NCI-H446 treated with DMSO at 0.1 percent for 48 hours (cell line): ENCODE measurements at places on chromosomes 2 and 18.

GRCh38 chr2:121627525-121628050, 21.7 kb downstream of the CLASP1 start:
- no peak for DNase-seq

DNA sequence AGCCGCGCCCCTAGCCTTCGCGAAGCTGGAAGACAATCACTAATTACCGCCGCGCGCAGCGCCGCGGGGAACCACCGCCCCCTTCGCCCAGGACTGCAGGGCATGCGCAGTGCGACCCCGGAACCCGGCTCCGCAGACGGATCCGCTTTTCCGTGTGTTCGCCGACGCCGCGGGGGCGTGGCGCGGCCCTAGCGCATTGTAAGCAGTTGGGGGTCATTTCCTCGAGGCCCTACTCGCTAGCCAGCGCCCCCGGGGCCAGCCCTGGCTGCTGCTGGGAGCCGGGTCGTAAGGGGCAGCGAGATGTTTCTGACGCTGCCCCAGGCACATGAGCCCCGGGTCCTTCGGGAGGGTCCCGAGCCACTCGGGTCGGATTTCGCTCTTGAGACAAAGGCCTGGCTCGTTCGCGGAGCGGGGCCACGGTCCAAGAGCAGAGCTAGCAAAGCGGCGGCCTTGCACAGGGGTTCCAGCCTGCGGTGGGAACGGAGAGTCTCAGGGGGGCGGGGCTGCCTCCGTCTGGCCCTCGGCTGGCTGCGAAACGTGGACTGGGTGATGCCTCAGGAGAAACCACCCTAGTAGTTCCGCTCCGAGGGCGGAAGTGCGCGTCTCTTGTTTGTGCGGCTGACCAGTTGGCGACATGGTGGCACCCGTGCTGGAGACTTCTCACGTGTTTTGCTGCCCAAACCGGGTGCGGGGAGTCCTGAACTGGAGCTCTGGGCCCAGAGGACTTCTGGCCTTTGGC, at the start of the genes ELP2 and SLC39A6:
ELP2 (plus strand) TSS at position 600 of the 739 bp plus-strand sequence; CDS start at position 635, 35 bp downstream.
SLC39A6 (minus strand) TSS at position 41 of the 739 bp plus-strand sequence. CDS start 2,333 bp downstream, outside the sequence.
- DNase-seq, result peak; percentile 81

- no peak for DNase-seq
These were observed 13.3 kb downstream of the ST3GAL5 start for GRCh38 chr2:85875350-85876050.

DNA sequence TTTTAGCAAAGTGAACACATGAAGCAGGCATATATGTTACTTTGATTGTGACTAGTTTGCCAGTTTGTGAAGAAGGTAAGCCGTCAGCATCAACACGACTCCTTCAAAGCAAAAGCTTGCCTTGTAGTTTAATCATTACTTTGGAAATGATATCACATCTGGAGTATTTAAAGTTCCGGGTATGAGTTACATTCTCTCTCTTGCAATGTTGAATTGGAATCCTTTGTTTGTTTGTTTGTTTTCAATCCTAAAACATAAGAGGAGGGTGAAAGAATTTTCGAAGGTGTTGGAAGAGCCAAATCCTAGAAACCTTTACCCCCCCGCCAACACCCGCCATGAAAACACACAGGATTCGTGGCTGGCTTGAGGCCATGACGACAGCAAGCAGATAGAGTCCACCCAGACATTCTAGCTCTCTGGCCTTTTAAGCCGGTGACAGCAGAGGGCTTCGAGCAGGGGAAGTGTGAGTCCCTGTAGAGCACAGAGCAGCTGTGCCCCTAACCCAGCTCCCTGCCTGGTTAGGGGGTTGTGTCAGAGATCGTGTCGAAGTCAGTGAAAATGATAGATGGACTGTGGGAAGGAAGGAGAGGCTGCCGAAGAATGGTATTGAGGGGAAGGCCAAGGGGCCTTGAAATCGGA, 103.8 kb upstream of the SMIM21 start:
- DNase-seq, result no peak

- no peak for DNase-seq
These were observed 27.8 kb upstream of the COL6A3 start for GRCh38 chr2:237441605-237442274.

GRCh38 chr2:211479536-211480150, 923.2 kb downstream of the CPS1 start:
- DNase-seq, result peak; percentile 68

- DNase-seq, result no peak
These were observed 43.1 kb downstream of the AQP12A start for GRCh38 chr2:240734756-240735155.

GRCh38 chr2:88450925-88451810, 1.3 kb downstream of the FOXI3 start:
- no peak for DNase-seq

GRCh38 chr2:188623995-188624643, 332.4 kb downstream of the GULP1 start:
- no peak for DNase-seq

GRCh38 chr2:203909261-203909967, 27.1 kb upstream of the ICOS start:
- DNase-seq, result peak; percentile 14

- DNase-seq, result no peak
These were observed 38.2 kb downstream of the CENPO start for GRCh38 chr2:24831221-24832072.

GRCh38 chr2:84458551-84459017, 496 bp downstream of the SUCLG1 start:
- no peak for DNase-seq

GRCh38 chr2:64919261-64919660, 69.9 kb upstream of the SLC1A4 start:
- DNase-seq, result no peak

DNA sequence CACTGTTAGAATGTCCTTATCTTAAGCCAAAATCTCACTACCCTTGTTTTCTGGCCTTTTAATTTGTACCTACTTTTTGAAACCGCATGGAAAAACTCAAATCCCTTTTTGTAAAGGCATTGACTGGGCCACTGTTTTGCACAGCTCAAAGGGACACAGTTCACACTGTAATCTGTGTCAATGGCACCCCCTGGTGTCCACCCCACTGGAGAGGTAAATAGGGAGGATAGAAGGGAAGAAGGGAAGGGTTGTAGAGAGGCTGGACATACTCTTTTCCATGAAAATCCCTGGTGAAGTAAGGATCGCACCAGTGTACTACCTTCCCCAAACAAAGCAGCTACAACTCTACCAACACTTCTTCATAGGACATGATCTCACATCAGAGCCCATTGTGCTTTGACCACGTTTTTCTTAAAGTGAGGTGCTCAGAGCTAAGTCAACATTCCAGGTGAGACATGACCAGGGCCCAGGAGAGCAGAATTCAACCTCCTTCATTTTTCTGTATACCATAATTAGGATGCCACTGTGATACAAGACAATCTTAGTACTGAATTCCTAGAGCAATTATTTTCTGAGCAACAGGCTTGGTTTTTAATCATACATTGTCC, 92.4 kb upstream of the RMDN2 start:
- DNase-seq, result peak; percentile 64

GRCh38 chr2:137772451-137772850, 191.8 kb upstream of the HNMT start:
- DNase-seq, result no peak

DNA sequence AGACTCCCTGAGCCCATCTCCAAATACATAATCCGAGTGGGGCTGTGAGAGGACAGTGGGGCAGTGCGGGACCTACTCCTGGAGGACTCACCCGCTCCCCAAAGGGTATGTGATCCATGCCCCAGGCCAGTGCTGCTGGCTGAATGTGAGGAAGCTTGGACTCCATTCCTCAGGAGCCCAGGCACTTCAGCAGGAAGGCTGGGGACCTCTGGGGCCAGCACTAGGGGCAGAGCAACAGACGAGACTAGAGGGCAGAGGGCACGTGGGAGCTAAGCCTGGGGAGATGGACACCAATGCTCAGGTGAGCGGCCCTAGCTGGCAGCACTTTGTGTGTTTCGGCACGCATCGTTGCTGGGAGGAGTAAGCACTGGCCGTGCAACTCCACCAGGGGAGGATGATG, 84.9 kb downstream of the MALT1 start:
- no peak for DNase-seq

GRCh38 chr2:111982822-111983221, 72.2 kb upstream of the TMEM87B start:
- DNase-seq, result no peak

- DNase-seq, result no peak
These were observed 234.2 kb upstream of the SPOPL start for GRCh38 chr2:138267161-138267901.

DNA sequence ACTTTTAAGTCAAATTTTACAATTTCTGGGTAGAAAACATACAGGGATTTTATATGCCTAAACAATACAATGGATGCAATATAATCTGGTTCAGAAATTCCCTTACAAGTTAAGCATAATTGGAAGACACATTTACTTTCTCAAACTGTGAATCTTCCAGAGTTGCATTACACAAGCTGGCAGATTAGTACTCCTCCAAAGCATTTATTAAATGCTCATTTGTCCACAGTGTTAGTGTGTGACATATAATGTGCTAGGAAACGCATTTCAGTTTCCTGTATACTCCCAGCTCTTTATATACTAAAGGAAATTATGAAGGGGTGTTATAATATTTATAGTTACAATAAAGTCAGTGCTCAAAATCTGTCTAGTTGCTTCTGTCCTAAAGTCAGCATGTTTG, 239.0 kb upstream of the FIGN start:
- no peak for DNase-seq

- no peak for DNase-seq
These were observed 89.6 kb downstream of the ACAA2 start for GRCh38 chr18:49723648-49724180.

- DNase-seq, result peak; percentile 66
These were observed at the start of gene TMSB10 for GRCh38 chr2:84905181-84906107. Gene TMSB10 (plus strand): TSS chr2:84905656.

DNA sequence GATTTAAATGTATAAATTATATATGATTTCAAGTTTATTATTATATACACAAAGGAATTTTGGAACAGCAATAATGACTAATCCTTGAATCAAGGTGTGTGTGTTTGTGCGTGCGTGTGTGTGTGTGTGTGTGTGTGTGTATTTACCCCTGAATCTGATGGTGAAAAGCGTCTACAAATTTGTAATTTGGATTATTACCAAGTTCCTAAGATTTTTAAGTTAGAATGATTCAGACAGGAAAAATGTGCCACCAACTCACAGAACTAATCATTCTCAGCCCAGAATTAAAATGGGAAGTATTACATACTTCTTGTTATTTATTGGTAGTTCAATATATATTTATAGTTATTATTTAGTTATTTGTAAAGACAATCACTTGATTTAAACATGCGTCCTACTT, 12.3 kb downstream of the CALCRL start:
- no peak for DNase-seq

GRCh38 chr2:108215794-108216211, 24.0 kb upstream of the SULT1C3 start:
- peak; percentile 31 for DNase-seq

DNA sequence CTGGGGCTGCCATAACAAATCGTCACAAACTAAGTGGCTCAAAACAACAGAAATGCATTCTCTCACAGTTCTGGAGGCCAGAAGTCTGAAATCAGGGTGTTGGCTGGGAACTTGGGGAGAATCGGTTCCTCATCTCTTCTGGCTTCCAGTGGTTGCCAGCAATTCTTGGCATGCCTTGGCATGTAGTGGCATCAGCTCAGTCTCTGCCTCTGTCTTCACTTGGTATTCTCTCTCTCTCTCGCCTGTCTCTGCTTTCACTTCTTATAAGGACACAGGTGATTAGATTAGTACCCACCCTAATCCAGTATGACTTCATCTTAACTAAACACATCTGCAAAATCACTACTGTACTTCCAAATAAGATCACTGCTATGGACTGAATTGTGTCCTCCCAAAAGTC, 695.4 kb upstream of the ID2 start:
- DNase-seq, result no peak

GRCh38 chr2:100182494-100183361, 40.3 kb upstream of the AFF3 start:
- DNase-seq, result no peak

GRCh38 chr2:70729647-70730046, 38.4 kb downstream of the ADD2 start:
- DNase-seq, result no peak

DNA sequence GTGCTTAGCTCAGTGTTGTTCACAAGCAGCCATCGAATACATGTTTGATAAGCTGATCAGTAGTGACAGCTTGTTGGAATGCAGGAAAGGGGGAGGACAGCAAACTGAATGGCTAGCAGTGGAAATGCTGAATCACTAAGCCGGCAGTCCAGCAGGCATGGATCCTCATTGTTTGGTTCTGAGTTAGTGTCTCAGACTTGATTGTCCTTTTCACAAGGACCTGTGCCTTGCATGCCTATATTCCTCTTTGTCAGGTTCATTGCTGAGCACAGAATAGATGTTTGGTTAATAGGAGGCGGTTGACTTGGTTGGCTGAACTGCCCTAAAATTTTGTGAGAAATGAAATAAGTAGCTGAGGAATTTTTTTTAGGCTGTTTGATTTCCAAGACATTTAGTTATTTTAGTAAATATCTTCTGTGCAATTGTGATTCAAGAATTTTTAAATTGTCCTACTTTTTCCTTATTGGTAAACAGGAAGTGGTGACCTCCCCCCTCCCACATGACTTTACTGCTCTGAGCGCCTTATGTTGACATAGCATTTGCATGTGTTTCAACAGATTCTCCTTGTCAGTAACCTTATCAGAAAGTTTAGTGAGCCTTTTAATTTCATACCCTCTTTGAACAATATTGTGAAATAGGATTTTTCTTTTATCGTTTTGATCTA, 21.4 kb upstream of the STON1 start:
- no peak for DNase-seq

DNA sequence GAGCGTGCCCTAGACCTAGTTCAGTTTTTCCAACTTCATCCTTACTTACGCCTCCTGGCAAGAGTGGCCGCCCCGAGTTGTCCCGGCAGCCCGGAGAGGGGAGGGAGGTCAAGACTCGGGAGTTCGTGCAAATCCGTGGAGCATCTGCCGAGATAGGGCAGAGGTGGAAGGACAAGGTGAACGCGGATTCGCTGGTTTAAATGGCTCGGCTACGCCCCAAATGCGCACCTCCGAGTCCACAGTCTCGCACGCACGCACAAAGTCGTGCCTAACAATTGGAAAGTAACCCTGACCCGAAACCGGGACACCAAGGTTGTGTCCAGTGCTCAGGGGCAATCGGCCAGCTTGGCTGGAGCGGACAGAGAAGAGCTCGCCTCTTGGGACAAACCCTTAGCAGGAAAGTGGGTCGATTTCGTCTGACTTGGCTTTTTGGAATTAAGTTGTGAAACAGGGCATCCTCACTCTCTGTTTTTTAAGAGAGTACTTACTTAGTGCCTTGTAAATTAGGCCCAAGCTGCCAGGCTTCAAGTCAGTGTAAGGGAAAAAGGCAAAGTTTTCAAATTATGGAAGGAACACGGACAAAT, 726 bp upstream of the SS18 start:
- DNase-seq, result no peak

GRCh38 chr2:215624423-215624829, 188.6 kb upstream of the FN1 start:
- no peak for DNase-seq

- DNase-seq, result no peak
These were observed 3.3 kb downstream of the PDCD1 start for GRCh38 chr2:241855245-241855887.

- DNase-seq, result peak; percentile 42
These were observed 3.3 kb downstream of the MYCN start for GRCh38 chr2:15943378-15944280.

- DNase-seq, result no peak
These were observed 26.0 kb downstream of the PTPN2 start for GRCh38 chr18:12857991-12858544.

GRCh38 chr2:29394981-29395350, 279.8 kb downstream of the CLIP4 start:
- no peak for DNase-seq
